HTR-8/SVneo (cell line): ENCODE measurements at places on chromosomes 5 and 9.

DNA sequence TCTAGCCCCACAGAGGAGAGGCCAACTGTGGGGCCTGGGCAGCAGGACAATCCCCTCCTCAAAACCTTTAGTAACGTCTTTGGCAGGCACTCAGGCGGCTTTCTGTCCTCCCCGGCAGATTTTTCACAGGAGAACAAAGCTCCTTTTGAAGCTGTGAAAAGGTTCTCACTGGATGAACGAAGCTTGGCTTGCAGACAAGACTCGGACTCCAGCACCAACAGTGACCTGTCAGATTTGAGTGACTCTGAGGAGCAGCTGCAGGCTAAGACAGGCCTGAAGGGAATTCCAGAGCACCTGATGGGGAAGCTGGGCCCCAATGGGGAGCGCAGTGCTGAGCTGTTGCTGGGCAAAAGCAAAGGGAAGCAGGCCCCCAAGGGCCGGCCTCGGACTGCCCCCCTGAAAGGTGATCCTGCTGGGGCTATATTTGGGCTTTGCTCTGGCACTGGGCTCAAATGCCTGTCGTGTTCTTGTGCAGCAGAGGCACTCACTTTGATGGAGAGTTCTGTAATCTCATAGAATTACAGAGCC is 39.4 kb downstream of the KDM3B start:
- no peak for DNase-seq

- no peak for DNase-seq
These were observed 31.1 kb downstream of the ERAP1 start for GRCh38 chr5:96776621-96777020.

- no peak for DNase-seq
These were observed 3.2 kb upstream of the RNU6ATAC start for GRCh38 chr9:134167530-134167931.

DNA sequence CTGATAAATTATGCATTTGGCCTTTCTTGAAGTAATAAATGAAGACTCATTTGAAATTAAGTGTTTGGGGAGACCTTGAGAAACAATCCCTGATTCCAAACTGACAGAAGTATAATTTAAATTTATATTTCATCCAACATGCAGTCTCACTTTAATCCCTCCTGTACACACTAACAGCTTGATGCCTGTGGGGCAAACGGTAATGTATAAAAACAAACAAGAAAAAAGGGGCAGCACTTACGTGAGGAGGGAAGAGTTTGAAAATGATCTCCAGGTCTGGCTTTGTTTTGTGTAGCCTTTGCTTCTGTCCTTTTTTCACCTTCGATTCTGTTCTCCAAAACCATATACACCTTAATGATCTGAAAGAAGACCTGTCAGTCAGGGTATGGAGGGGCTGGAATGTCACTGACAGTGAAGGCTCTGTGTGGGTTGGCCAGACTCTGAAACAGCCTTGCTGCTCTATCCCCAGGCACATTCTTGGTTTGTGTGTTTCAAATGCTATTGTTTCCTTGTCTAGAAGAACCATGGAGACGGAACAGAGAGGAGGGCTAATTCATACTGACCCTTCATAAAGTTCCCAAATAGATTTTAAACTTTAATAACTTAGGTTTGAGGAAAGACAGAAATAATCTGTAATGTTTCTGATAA is 338.2 kb upstream of the WWC1 start:
- DNase-seq, result no peak

DNA sequence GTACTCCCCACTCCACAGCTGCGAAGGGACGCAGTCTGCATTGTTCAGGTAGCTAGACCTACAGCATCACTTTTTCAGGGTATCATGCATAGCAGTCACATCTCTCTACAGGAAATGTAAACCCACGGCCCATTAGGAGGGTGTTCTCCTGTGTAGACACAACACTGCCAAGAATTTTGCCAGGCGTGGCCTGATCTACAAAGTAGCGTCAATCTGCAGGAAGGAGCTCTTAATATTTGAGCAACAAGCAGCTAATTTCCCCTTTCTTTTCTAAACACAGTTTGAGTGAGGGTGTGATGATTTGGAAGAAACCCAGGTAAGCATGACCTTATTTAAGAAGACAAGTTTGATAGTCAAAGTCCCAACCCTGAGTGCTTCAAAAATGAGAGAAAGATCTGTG is 419.0 kb downstream of the GADD45G start:
- no peak for DNase-seq

DNA sequence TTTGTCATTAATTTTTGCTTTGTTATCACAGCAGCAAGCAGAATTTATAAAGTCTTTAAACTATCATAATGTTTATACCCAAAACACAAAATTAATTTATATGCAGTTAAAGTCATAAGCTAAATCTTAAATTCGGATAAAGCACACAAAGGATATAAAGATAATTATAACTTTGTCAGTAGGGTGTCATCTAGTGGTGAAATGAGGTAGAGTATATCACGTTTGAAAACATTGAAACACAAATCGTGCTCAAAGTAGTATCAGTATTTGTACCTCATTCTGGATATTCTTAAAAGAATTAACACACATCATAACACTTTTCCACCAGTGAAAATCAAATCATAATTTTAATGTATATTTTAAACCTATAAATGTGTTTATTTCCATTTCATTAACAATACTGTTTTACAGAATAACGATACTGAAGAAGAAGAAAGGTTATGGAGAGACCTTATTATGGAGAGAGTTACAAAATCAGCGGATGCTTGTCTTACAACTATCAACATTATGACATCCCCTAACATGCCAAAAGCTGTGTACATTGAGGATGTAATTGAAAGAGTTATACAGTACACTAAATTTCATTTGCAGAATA is 129.5 kb downstream of the NIPBL start:
- peak; percentile 38 for DNase-seq

DNA sequence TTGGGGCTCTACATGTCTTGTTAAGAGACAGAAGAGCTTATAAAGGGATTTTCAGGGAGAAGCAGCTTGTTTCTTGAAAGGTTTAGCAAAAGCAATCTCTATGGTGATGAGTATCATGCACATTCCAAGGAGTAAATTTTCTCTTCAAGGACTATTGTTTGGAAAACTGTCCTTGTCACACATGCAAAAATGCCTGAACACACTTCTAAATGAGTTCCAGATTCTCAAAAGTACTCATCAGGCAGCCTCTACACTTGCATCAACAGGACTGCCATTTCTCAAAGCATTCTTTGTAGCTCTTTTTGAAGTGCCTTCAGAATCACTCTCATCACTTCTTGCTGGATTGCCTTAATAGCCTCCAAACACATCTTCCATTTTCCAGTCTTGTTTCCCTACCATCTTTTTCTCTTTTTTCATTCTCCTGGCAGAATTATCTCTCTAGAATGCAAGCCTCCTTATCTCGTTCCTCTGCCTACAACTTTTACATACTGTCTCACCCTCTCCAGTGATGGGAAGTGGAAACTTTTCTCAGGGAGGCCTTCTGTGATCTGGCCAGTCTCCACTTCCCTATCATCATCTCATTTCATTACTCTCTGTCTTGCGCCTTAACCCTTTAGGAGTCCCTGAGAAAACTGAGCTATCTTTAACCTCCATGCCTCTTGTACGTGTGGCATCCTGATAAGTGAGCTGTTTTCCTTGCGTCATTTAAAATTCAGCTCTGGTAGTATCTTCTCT is 631.5 kb upstream of the TLE4 start:
- DNase-seq, result no peak

DNA sequence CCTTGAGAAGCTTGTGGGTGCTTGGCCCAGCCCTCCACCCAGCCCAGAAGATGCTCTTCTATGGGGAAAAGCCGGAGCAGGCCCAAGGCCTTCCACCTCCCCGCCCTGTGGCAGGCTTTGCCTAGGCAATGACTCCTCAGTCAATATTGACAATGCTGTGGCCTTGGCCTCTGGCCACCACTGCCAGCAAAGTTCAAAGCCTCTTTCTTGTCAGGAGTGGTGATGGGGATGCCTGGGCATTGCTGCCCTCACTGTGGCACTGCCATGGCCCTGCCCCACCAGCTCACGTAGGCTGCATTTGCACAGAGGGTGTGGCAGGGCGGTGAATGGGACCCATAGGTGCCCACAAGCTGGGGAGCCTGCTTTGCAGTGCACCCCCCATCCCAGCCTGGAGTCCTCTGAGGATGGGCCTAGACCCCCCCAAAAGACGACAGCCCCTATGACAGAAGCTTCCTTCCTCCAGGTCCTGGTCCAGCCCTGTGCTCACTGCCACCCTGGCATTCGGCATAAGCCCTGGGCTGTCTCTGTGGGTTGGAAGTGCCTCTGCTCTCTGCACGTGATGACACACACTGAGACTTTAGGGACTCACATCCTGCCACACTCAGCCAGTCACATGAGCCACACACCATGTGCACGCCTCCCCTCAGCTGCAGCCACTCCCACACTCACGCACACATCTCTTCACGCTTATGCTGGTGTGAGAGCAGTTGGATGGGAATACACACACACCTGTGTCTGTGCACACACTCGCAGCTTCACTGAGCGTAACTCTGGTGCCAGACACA is 31.1 kb downstream of the MORN5 start:
- no peak for DNase-seq

- no peak for DNase-seq
These were observed 226.0 kb downstream of the MPDZ start for GRCh38 chr9:13053504-13053903.

GRCh38 chr9:128636024-128636390 is 20.6 kb downstream of the DYNC2I2 start:
- peak; percentile 44 for DNase-seq

- no peak for DNase-seq
These were observed 8.4 kb upstream of the ZNF354C start for GRCh38 chr5:179051784-179052183.

GRCh38 chr5:9222054-9222976 is 323.6 kb downstream of the SEMA5A start:
- no peak for DNase-seq

DNA sequence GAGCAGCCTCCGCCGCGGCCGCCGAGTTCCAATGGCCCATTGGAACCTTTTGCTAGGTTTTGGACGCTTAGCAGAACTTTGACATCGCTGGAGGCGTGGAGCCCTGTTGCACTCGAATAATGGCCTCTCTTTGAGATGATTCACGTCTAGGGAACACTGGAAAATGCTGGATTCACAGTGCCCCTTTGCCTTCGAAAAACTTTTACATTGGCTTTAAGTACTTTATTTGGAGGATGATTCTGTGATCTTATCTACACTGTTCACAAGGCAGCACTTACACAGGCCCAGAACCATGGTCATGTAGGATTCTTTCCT is 536 bp upstream of the PPIC start:
- no peak for DNase-seq

- no peak for DNase-seq
These were observed 242.9 kb downstream of the MARCHF11 start for GRCh38 chr5:15936505-15937245.

DNA sequence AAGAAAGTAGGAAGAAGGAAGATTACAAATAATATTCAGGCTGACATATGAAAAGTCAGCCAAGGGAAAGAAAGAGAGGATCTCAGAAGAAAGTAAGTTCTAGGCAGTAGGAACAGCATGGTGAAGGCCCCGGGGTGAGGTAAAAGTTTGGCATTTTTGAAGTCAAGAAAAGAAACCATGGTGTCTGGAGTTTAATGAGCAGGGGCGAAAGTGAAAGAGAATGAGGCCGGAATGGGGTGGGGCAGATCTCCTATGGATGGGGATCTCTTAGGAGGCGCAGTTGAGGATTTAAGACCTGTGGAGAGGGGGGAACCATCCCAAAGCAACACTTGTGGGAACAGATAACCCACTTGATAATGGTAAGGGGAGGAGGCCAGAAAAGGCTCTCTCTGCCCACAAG is 42.3 kb upstream of the SMAD5 start:
- DNase-seq, result no peak

- DNase-seq, result no peak
These were observed 3.9 kb upstream of the ADCY2 start for GRCh38 chr5:7391814-7392692.

GRCh38 chr5:131265311-131265803 is 1.5 kb downstream of the CDC42SE2 start:
- DNase-seq, result peak; percentile 19

DNA sequence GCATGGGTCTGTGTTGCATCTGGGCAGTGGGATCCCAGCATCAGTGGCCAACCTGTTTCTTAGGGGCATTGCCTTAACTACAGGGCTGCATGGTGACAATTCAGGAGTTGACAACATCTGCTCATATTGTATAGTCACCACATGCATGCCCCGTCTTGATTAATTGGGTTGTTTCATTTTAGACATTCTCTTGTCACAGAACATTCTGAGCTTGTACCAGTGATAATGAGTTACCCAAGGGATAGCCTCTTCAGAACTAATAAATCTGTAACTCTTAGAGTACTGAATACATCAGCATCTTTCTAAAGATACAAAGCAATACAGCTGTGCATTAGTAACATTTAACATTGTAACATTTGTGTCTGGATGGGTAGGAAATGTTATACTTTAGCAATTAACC is 426.5 kb upstream of the CD180 start:
- no peak for DNase-seq

GRCh38 chr5:93572101-93572607 is 8.9 kb downstream of the NR2F1-AS1 start:
- no peak for DNase-seq

DNA sequence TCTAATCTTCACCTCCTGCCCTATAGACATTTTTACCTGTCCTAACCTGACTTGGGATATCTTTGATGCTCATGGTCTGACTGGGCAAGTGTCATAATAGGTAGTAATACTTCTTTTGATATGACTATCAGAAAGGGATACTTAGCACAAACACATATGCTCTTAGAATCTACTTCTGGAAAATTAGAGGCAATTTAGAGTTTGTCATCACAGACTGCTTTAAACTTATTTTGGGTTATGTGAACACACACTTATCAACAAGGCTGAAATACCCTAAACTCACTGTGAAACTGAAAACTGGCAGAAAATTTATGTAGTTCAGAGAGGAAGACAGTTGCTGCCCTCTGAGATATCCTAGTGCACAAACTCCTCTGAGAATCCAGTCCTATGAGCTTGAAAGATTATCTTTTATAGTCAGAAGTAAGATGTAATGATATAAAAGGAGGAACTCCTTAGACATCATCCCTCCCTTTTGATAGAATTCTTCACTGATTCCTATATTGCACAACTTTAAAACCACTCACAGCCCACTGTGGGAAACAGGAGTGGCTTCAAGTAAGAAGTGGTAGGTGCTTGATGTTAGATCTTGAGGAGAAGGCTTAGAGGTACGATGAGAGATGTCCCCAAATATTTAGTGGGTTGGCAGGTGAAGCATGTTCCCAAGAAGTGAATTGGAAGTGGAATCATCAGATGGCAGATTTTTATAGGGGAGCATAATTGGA is 273.3 kb downstream of the MAN2A1 start:
- DNase-seq, result no peak

GRCh38 chr5:179317411-179318220 is 27.6 kb downstream of the ADAMTS2 start:
- DNase-seq, result no peak
